Breast epithelium (tissue), 4 donors: ENCODE measurements at places on chromosomes 4 and X. TPM values are rescaled to one million over a fixed set of nuclear protein-coding genes. Genes with fewer than 3 reads are reported as not detected.

GRCh38 chr4:7801001-7801400 lies 138.7 kb downstream of the AFAP1 start:
- H3K27ac ChIP-seq: no peak overlapping the region
- H3K27me3 ChIP-seq: no peaks in the 10 kb centered on the region
- H3K4me1 ChIP-seq: no peaks in the 10 kb centered on the region
- no peaks in the 10 kb centered on the region for H3K36me3 ChIP-seq
- no peak overlapping the region for H3K4me3 ChIP-seq

DNA sequence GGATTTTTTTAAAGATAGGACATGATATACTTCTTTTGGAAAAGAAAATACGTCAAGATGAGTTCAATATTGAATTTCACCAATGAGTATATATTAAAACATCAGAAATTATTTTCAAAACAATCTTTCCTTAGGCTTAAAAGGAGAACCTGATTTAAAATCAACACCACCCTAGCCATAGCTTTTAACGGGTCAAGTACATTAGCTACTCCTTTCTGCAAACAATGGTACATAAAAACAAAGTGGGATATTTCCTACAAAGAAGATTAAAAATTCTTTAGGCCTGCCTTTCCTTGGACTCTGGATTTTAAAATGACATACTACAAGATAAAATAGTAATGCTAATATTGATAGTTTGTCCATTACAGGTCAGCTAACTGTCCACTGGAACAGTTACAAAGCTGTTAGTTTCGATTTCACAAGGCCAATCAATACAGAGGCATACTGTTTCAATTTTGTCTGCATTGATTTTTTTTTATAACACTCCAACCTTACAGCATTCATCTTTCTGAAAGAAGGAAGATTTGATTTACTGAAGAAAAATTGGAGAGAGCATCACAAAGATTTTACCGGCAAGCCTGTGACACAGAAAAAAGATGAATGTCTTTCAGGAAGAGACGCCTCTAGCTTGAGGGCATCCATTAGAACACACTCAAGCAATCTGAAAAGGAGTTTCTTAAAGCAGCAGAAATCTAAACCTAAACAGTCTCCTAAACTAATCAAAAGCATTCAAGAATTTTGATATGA lies 97.2 kb downstream of the MAB21L2 start:
- H3K36me3 ChIP-seq: peaks cover 5% of the 10 kb centered on the region
- H3K27ac ChIP-seq: no peak overlapping the region
- H3K4me3 ChIP-seq: peak overlapping the region; percentile 46
- no peak for DNase-seq

Gene TBX22
- not detected for total RNA-seq

DNA sequence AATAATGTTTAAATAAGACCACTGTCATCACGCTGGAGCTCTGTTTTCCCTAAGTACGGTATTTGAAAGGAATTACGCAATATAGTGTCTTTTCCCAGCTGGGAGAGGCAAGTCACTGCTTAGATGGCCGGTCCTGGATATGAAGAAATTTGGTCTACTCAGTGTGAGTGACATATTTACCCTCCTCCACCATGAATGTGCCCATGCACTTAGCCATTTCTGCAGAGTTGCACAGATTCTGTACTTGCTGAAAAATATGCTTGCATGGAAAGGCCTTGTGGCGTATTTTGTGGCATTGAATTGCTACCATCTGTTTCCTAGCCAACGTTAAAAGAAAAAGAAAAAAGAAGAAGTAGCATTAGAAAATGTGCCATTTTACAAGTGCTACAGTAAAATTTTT lies 73.1 kb downstream of the ADGRL3 start:
- no peaks in the 10 kb centered on the region for H3K4me1 ChIP-seq
- no peak for DNase-seq
- no peaks in the 10 kb centered on the region for H3K27me3 ChIP-seq

Gene RAB9B
- total RNA-seq: 1.3 TPM

- H3K36me3 ChIP-seq: no peaks in the 10 kb centered on the region
- H3K27ac ChIP-seq: no peak overlapping the region
- peak overlapping the region; percentile 99 for H3K4me3 ChIP-seq
- no peak for DNase-seq
These were observed 2.0 kb downstream of the DHX15 start for GRCh38 chr4:24582235-24582832.

DNA sequence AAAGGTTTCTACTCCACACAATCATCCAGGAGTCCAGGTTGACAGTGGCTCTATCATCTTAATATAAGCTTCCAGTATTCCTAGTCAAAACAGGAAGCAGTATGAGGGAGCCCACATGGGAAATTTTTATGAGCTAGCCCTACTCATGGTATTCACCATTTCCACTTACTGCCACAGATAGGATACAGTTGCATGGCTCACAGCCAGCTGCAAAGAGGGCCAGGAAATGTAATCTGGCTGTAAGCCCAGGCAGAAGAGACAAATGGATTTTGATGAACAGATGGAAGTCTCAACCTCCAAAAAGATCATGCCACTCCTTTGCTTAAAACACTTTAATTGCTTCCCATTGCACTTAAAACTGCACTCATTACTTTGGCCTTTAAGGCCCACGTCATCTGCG lies 150.6 kb downstream of the ADAMTS3 start:
- H3K27me3 ChIP-seq: no peaks in the 10 kb centered on the region
- H3K36me3 ChIP-seq: no peaks in the 10 kb centered on the region
- no peaks in the 10 kb centered on the region for H3K4me1 ChIP-seq

- H3K27me3 ChIP-seq: no peaks in the 10 kb centered on the region
- DNase-seq: no peak
- no peaks in the 10 kb centered on the region for H3K4me1 ChIP-seq
These were observed 9.0 kb upstream of the IGFBP7 start for GRCh38 chr4:57119054-57119651.

- H3K4me3 ChIP-seq: no peak overlapping the region
- H3K27ac ChIP-seq: no peak overlapping the region
- no peaks in the 10 kb centered on the region for H3K4me1 ChIP-seq
- H3K27me3 ChIP-seq: no peaks in the 10 kb centered on the region
- H3K36me3 ChIP-seq: no peaks in the 10 kb centered on the region
- no peak for DNase-seq
These were observed 110.9 kb downstream of the FRAS1 start for GRCh38 chr4:78168029-78168428.

- no peak for DNase-seq
- H3K27ac ChIP-seq: no peak overlapping the region
- H3K4me3 ChIP-seq: no peak overlapping the region
These were observed 5.3 kb upstream of the PROM1 start for GRCh38 chr4:16089156-16089555.

DNA sequence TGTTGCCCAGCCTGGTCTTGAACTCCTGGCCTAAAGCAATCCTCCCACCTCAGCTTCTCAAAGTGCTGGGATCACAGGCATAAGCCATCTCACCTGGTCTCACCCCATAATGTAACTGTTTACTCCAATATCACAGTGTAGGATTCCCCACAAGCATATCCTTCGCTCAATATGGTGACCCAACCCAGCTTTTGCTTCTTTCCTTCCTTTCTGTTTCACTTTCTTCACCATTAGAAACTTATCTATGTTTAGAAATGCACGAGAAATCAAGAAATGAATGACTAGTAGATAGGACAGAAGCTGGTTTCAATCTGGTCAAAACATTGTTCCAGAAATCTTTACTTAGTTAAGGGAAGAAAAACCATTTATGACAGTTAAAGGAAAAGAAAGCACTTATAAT lies 18.9 kb downstream of the TSPAN5 start:
- H3K36me3 ChIP-seq: no peaks in the 10 kb centered on the region
- DNase-seq: no peak
- H3K4me3 ChIP-seq: no peak overlapping the region
- H3K27ac ChIP-seq: no peak overlapping the region

Gene GASK1B
- total RNA-seq: 70.4 TPM

DNA sequence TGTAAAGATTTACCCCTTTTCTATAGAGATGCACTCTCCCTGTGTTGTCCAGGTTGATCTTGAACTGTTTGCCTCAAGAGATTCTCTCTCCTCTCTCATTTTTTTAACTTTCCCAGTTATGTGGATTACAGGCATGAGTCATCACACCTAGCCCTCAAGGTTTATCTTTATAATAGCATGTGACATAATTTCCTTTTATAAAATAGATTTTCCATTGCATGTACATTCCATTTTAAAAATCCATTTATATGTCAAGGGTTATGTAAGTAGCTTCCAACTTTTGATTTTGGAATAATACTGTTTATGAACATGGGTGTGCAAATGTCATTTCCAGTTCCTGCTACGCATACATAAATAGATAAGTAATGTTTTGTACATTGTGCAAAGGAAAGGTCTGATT lies 20.6 kb downstream of the ZNF721 start:
- DNase-seq: no peak
- H3K27me3 ChIP-seq: no peaks in the 10 kb centered on the region
- H3K36me3 ChIP-seq: no peaks in the 10 kb centered on the region
- no peaks in the 10 kb centered on the region for H3K4me1 ChIP-seq
- no peak overlapping the region for H3K4me3 ChIP-seq
- H3K27ac ChIP-seq: no peak overlapping the region

DNA sequence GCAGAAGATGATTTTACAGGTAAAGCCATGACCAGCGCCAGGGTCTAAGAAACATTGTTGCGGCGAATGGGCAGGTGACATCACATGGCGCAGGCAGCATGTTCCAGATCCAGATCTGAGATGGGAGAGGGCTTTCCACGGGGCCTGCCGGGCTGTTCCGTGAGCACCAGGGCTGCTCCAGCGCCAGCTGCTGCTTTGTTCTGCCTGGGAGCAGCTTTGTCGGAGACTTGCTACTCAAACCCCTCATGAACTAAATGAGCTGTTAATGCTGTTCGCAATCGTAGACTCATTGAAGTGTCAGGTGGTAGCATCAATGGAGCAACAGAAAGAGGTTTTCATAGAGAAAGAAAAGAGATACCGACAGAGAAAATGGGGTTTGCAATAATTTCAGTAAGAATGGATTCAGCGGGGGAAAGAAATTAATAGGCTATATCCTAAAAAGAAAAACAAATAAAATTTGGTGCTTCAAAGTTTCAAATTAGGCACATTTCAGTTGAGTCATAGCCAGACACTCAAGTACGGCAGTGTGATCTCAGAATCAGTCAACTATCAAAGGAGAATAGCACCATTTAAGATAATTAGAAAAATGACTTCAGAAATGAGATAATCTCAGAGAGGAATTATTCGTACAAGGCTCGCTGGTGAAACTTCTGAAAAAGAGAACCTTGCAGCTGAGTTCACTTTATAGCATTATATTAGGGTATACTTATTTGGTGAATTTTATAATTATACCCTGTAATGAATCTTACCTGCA lies 23.9 kb downstream of the SORBS2 start:
- H3K27ac ChIP-seq: no peak overlapping the region
- H3K4me3 ChIP-seq: no peak overlapping the region
- H3K27me3 ChIP-seq: no peaks in the 10 kb centered on the region

- no peaks in the 10 kb centered on the region for H3K27me3 ChIP-seq
- H3K36me3 ChIP-seq: no peaks in the 10 kb centered on the region
- H3K4me1 ChIP-seq: no peaks in the 10 kb centered on the region
- H3K27ac ChIP-seq: no peak overlapping the region
- no peak overlapping the region for H3K4me3 ChIP-seq
These were observed 10.2 kb upstream of the CRLF2 start for GRCh38 chrX:1222531-1223241.

Gene CXCR3
- total RNA-seq: not detected

GRCh38 chr4:138724530-138724929 lies 291.1 kb upstream of the NOCT start:
- H3K27me3 ChIP-seq: no peaks in the 10 kb centered on the region
- no peak for DNase-seq
- H3K4me3 ChIP-seq: no peak overlapping the region
- H3K4me1 ChIP-seq: no peaks in the 10 kb centered on the region
- H3K36me3 ChIP-seq: no peaks in the 10 kb centered on the region

DNA sequence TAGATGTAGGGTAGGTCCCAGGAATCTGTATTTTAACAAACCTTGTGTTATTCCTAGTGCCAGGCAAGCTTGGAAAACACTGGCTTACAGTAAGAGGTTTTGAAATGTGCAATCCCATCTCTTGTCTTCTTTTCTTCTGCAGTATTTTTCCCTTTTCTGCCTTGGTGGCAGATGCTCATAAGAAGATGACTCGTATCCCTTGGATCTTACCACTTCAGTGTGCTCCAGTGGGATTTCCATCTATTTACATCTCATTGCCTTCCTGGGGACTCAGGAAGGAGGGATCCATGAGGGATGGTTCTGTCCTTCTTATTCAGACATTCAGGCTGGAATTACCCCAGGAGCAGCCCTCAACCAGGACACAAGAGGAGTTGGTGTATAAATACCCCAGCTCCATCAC lies 136.6 kb downstream of the NHS start:
- H3K4me3 ChIP-seq: no peak overlapping the region
- no peaks in the 10 kb centered on the region for H3K4me1 ChIP-seq
- H3K36me3 ChIP-seq: no peaks in the 10 kb centered on the region
- no peak overlapping the region for H3K27ac ChIP-seq
- DNase-seq: no peak

- H3K27me3 ChIP-seq: no peaks in the 10 kb centered on the region
- H3K27ac ChIP-seq: no peak overlapping the region
- no peak for DNase-seq
- H3K36me3 ChIP-seq: no peaks in the 10 kb centered on the region
- H3K4me1 ChIP-seq: no peaks in the 10 kb centered on the region
These were observed 54.9 kb downstream of the PHOX2B start for GRCh38 chr4:41693629-41694028.

GRCh38 chrX:154840856-154841255 lies 6.4 kb upstream of the SMIM9 start:
- H3K27me3 ChIP-seq: no peaks in the 10 kb centered on the region
- H3K27ac ChIP-seq: no peak overlapping the region
- DNase-seq: no peak

DNA sequence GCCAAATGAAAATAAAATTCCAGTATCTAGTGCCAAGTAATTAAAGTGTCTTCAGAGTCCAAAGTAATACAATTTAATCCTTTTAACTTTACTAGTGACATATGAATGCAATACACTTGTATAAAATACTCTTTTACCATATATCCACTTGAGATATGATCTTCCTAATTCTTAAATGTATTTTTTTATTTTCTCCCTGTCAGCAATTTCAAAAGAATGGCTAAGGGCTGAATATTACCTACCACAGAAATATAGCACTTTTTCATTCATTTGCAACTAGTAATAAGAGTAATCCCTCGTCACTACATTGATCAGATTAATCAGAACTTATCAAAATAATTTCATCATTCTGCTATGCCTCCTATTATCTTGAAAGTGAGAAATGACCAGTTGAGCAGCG lies 10.1 kb upstream of the TBX22 start:
- H3K27ac ChIP-seq: no peak overlapping the region
- H3K4me1 ChIP-seq: no peaks in the 10 kb centered on the region
- H3K4me3 ChIP-seq: no peak overlapping the region
- no peaks in the 10 kb centered on the region for H3K36me3 ChIP-seq
- DNase-seq: no peak
- peaks cover 12% of the 10 kb centered on the region for H3K27me3 ChIP-seq

DNA sequence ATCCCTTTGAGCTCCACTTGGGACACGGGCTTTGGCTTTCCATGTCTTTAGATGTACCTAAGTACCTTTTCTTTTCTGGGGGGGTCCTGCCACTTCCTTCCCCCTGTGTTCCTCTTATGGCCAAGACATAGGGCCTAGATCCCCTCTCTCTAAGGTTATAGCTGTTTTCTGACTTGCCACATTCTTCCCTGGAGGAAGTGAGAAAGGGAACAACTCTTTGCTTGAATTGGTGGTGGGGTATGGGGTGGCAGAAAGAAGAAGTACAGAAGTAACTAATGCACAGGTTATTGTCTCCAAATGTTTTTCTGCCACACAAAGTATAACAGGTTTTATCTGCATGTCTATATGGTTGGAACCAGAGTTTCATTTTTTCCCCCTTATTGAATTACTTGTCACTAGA lies 29.7 kb upstream of the DIPK2B start:
- H3K27me3 ChIP-seq: peaks cover 62% of the 10 kb centered on the region
- no peak for DNase-seq
